NCI-H446 (cell line): ENCODE measurements at places on chromosomes 5 and 9.
A peak's percentile ranks its signal among the peaks of the same experiment; 100 is the strongest.

DNA sequence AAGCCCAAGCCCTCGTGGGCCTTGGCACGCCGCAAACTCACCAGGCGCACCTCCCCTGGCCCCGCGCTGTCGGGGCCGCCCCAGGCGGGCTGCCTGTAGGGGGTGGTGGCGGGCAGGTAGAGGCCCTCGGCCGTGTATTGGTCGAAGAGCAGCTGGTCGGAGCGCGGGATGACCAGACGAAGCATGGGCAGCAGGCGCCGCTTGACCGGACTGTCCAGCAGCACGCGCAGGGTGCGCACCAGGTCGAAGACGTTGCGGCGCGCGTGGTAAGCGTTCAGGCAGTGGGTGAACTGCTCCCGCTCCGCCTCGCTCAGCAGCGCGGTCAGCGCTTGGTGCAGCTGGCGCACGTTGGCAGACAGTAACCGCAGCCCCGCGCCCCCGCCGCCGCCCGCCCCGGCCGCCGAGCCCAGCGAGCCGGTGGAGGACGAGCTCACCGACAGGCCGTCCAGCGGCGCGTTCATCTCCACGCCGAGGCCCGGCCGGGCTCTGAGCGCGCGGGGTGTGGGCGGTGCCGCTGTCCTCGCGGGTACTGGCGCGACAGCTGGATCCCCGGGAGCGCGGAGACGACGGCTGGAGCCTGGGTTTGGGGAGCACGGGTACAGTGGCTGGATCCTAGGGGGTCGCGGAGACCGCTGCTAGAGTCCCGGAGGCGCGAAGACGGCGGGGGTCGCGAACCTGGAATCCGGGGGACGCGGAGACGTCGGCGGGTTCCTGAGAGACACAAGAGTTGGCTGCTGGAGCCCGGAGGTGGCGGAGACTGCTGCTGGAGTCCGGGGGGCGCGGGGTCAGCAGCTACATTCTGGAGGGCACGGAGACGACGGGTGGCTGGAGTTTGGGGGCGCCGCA lies 709 bp downstream of the WHRN start:
- DNase-seq: no peak

- peak; percentile 65 for DNase-seq
Observed at GRCh38 chr9:8651846-8652215, 852.3 kb upstream of the DMAC1 start.

DNA sequence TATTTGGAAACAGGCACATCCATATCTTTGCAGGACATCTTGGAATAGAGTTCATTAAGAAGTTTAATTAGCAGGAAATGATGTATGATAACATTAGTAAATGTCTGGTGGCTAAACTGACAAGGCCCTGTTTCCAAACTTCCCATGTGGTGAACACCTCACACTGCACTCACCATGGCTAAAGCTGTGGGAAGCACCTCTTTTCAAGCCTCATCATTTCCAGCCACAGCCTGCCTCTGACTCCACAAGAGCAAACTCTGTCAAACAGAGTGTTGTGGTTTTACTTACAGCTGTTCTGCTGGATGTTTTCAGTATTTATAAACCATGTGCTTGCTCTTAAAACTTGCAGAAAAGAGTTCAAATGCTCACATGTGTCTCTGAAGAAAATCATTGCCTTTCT lies 14.9 kb upstream of the NDUFB6 start:
- no peak for DNase-seq

DNA sequence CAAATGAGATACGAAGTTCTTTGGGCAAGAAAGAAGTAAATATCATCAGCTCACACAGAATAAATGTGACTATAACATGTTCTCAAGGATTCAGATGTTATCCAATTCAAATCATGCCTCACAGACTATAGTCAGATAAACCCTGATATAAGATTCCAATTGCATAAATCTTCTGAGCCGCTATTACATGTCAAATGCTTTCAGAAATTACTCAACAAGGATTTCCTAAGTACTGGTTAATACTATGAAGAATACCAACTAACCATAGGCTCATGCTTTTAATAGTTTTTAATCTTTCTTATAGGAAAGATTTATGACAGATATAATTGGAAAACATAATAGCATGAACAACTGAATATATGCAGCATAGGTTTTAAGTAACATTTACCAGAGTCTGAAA lies 73.6 kb downstream of the BAAT start:
- DNase-seq: no peak

DNA sequence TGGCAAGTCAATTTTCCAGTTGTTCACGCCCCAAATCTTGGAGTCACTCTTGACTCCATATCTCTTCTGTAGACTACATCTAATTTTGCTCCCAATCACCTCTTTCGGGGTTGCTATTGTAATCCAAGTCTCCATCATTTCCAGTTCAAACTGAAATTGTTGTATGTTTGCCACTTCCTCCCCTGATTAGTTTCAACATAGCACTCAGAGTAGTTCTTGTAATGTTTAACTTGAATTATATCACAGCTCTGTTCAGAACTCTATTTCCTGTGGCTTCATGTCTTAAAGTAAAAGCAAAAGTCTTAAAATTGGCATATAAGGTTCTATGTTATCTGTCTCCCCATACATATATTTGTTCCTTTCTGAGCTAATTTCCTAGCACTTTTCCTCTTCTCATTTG lies 348.5 kb upstream of the RIOK2 start:
- no peak for DNase-seq

DNA sequence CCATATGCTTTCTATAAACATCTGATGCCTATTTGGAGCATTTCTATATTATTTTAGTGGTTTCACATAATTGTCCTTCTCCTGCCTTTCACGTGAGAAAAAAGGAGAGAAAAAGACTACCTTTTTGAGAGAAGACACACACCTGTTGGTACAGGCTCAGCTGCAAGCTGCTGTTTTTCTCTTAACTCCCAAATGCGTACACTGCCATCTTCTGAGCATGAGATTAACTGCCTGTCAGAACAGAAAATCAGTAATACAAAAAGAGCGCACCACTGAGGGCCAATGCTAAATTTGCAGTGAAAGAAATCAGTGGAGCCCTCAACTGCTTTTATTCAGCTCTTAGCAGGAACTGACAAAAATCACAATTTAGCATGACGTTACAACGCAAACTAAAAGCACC lies 54.9 kb downstream of the WDR41 start:
- DNase-seq: no peak

DNA sequence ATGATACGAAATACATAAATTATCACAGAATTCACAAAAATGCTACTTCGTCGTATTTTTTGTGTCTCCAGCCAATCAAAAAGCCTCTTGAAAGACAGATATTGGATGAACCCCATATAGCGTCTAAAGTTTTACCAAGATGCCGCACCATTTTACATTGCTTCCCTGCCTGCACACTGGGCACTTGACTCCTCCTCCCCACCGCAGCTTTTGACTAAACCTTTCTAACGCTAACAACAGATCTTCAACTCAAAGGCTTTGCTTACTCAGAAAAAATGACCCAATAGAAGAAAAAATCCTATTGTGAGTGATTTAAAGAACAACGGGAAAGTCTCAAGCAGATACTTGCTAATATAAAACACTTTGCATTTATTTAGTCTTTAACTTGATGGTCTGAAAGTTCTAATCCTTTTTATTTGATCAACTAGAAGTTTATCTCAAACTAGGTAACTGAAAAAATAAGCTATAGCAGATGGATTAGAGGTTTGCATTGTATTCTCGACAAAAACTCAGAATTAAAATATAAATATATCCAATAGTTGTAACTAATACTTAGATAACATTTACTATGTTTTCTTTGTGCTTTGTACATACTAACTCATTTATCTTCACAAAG lies 609.1 kb upstream of the DMAC1 start:
- DNase-seq: no peak

- DNase-seq: no peak
Observed at GRCh38 chr5:15304066-15304731, 195.8 kb upstream of the FBXL7 start.

DNA sequence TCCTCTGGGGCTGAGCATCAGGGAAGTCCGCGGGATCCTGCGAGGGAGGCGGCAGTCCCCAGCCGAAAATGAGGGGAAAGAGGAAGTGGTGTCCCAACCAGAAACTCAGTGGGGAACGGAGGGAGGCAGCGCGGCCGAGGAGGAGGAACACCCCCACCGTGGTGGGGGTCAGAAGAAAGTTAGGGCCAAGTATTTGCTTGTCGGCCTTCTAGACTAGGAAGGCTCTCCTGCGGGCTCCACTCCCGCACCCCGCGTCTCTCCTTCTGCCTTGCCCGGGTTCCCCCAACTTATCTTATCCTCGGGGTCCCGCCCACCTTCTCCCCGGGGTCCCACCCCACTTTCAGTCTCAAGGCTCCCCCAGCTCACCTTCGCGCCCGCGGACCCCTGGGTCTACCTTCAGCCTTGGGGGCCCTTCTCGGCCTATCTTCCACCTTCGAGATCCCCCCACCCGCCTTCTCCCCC lies 557 bp upstream of the PHF2 start:
- no peak for DNase-seq

DNA sequence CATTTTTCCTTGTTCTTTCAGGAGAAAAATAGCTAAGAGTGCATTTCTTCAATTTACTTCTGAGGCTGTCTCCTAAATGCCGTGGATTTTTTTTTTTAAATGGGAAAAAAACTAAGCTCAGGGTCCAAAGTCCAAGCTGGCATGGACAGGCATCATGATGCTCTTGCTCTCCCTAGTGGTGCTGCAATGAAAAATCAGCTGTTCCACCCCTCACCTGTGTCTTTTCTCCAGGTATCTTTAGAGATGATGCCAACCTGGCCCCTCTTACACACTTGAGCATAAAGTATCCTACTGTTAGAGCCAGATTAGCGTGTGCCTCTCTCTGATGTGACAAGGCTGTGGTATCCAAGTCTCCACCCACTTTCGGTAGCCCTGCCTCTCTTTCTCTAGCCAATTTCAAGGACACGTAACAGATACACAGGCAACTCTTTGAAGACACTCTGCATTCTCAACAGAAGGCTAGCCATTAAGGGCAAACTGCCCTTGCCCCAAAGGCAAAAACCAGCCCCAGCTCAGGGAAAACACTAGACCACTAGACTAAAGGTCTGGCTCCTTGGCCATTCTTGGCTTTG lies 208.8 kb downstream of the SAXO1 start:
- peak; percentile 5 for DNase-seq

- DNase-seq: no peak
Observed at GRCh38 chr9:68731857-68732256, 26.8 kb downstream of the PIP5K1B start.

- no peak for DNase-seq
Observed at GRCh38 chr5:40733879-40734563, 21.7 kb downstream of the TTC33 start.

DNA sequence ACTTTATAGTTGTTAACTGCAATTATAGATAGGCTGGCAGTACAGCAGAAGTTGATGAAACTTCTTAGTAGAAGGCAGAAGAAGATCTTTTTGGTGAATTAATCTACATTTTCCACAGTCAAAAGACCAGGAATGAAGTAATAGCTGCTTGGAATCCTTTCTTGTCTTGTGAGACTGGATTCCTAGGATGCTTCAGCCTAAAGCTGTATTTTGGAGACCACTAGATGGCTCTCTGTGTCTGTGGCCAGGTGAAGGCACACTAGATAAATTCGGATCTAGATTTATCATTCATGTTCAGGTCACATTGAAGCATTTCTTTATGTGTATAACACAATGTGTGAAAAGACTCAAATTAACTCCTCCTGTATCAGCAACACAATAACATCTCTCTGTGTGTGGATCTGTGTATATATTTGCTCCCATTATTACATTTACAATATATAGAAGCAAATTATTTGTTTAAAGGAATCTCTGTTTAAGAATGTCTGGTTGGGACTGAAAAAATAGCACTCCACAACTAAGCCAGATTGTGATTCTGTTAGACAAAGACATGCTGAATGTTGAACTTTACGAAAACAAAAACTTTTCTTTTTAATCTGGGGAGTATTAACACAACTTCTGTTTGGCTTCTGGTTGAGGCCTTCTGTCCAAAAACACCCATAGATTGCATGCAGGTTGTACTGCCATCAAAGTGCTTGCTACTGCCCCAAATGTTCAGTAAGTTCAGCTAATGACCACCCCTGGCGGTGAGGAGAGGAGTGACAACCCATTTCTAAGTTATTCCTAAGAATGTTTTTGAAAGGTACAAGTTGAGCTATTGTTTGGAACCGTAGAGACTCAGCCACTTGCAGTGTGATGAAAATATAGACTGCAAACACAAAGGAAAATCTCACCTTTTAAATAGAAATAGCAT lies 10.6 kb downstream of the GRIN3A start:
- DNase-seq: no peak

GRCh38 chr5:16489322-16489791 lies 23.8 kb upstream of the ZNF622 start:
- DNase-seq: peak; percentile 55

GRCh38 chr5:142221091-142221860 lies 103.5 kb downstream of the SPRY4 start:
- no peak for DNase-seq

DNA sequence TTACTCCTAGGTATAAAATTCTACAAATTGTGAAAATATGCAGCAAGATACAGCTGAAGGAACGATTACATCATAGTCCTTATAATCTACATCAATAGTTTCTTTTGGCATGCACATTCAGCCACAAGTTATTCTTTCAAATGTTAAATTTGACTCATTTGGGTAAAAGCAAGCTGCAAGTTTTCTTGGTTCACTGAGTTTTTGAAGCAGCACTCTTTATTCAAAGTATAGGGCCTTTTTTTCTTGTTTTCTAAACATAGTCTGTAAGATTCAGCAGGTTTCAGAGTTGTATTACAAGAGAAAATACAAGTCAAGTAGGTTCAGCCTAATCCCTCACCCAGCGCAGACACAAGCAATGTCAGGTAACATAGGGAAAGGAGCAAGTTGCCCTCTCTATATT lies 981.5 kb downstream of the PTPRD start:
- DNase-seq: no peak

DNA sequence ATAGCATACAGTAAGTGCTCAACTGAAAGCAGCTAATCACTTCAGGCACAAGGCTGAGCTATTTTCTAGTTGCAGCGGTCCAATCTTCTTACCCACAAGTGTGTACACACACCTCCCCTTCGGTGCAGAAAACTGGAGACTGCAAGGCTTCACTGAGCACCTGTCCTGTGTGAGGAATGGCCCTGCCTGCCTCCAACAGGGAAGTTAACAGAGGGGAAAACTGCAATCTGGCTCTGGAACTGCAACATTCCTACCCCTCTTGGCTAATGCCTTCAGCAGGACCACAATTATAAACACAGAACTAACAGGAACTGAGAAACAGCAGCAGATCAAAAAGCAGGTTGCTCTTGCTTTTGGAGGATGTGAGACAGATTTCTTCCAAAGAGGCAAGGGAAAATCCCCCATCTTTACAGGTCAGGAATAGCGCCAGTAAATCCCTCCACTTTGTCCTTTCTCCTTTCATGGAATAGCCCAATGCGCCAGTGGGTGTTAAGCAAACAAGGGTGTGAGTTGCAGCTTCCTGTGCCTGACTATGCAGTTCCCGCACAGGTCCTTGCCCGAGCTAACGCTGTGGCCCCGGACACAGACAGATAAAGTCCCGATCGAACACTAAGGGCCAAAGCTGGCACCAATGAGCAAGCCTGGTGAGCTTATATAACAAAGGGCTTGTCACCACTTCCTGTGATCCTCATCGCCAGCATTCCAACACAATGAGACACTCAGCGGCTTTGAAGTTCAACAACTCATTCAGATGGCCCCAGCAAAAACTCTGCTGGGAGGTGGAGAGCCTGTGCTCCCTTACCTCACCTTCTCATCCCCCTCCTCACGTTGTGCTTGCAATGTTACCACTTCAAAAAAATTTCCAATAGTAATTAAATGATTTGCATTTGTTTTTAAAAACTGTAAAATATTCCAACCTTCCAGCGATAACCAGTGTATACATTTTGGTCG lies 21.5 kb downstream of the SHB start:
- peak; percentile 41 for DNase-seq

GRCh38 chr9:70429899-70430298 lies 15.4 kb upstream of the KLF9 start:
- no peak for DNase-seq

- DNase-seq: no peak
Observed at GRCh38 chr5:66516550-66516949, 79.6 kb upstream of the MAST4 start.
